Stimulated activated CD4-positive, alpha-beta T cell treated with anti-CD3 and anti-CD28 coated beads, Interleukin-1b, Interleukin-23, amount 100 ng/mL, for 1 hour (primary cell): ENCODE measurements at places on chromosomes 5 and 9.

- DNase-seq = no peak
These were observed 102.8 kb downstream of the SNX18 start for GRCh38 chr5:54620141-54620933.

GRCh38 chr5:23727271-23727670 lies 219.9 kb downstream of the PRDM9 start:
- DNase-seq = no peak

- DNase-seq = no peak
These were observed 206.0 kb upstream of the PRR16 start for GRCh38 chr5:120258123-120258522.

GRCh38 chr9:136882109-136882946 lies 4.0 kb upstream of the TRAF2 start:
- peak; percentile 91 for DNase-seq

- no peak for DNase-seq
These were observed 22.2 kb upstream of the PAX5 start for GRCh38 chr9:37056046-37056920.

DNA sequence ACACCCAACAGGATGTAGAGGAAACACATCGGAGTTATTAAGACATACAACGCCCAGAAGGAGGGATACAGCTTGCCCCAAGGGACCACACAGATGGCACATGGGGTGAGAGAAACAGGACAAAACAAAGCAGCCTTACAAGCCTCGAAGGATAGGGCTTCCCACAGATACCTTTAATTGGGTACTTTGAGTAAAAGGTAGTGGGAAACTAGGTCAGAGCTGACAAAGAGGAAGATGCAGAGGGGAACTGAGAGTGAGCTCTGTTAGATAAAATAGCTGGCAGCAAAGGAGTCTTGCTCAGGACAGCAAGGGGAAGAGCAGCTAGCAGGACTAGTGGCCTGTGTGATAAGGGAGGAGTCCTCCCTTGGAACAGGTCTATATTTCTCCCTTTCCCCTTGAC lies 48.2 kb downstream of the OTP start:
- no peak for DNase-seq

DNA sequence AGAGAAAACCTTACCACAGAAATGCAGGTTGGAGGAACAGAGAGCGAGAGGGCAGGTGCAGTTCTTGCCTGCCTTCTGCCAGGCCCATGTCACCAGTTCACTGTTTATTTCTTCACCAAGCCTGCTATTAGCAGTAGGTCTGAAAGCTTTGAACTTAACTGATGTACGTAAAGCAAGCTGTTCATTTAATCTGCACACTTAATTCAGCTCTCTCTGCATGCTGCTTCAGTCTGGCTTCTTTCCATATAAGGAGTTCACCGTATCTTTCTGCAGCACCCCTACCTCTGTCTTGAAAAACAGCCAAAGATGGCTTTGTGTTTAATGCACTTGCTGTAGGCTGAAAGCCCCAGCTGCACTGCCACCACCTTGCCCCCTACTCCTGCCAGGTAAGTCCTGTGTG lies 205.1 kb downstream of the RAB3C start:
- DNase-seq = no peak

GRCh38 chr9:91190062-91190461 lies 171.7 kb downstream of the AUH start:
- DNase-seq = no peak

DNA sequence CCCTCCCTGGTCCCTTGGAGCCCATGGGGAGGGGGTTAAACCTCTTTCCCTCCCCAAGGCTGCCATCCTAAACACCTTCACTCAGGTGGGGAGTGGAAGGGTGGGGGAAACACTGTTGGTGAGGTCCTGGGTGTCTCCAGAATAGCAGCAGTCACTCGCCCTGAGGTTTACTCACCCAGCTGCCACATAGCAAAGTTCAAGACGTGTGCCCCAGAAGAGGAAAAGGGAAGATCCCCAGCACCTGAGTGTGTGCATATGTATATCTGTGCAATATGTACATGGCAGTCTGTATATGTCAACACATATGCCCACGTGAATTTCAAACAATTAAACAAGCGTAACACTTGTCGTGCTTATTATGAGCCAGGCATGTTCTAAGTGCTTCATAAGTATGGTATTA lies 31.3 kb upstream of the SMU1 start:
- no peak for DNase-seq

DNA sequence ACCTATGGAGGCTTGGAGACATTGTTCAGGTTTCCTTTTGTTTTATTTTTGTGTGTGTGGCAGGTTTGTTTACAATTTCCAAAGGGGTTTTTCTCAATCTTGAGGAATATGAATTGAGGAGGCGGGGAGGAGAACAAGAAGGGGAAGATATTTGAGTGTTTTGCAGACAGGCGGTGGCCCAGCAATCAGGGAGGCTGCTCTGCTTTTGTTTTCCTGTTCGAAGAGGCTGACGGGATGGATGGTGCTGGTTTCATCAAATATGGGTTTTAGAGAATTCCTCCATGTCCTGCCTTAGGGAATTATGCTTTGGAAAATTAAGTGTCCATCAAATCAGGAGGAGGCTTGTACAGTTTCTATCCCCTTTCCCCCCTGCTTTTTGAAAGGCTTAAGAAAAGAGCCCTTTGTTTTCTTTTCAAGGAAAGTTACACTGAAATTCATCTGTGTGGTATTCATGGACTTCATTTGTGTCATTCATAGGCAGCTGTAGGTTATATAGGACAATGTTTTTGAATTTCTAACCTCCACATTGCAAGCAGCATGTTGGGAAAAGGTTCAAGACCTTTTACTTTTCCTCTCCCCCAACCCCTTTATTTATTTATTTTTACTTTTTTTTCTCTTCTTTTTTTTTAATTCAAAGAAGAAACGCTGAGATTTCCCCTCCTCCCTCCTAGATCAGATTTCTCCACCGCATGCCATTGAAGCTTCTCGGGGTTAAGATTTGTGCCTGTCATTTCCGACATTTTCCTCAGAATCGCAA lies 107.4 kb downstream of the ZNF462 start:
- DNase-seq = no peak
